ENCODE measurements at places on chromosomes 4 and X.

GRCh38 chr4:55742655-55743202, 76.9 kb upstream of the EXOC1L start:
- no peak for DNase-seq

GRCh38 chr4:158754385-158755180, 14.2 kb upstream of the FNIP2 start:
- DNase-seq: no peak

GRCh38 chr4:24091639-24092233, 201.9 kb upstream of the PPARGC1A start:
- DNase-seq: no peak

- no peak for DNase-seq
Observed at GRCh38 chrX:110156167-110156754, 153.3 kb downstream of the TMEM164 start.

DNA sequence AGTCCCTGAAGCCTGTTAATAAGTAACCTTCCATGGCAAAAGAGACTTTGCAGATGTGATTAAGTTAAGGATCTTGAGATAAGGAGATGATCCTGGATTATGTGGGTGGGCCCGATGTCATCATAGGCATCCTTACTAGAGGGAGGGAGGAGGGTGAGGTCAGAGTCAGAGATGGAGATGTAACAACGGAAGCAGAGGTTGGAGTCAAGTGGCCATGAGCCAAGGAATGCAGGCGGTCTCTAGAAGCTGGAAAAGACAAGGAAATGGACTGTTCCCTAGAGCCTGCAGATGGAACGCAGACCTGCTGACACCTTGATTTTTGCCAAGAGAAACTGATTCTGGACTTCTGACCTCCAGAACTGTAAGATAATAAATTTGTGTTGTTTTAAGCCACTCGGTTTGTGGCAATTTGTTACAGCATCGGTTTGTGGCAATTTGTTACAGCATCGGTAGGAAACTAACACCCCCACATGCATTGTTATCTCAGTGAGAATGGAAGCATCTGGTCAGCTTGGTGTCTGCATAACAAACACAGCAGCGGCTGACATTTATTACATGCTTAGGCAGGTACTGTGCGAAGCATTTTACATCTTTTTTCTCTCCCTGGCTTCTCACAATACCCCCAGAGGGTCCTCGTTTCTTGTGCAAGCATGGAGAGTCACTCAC, 55.6 kb downstream of the CLDN34 start:
- DNase-seq: no peak

- no peak for DNase-seq
Observed at GRCh38 chr4:76990288-76991080, 40.9 kb downstream of the SEPTIN11 start.

DNA sequence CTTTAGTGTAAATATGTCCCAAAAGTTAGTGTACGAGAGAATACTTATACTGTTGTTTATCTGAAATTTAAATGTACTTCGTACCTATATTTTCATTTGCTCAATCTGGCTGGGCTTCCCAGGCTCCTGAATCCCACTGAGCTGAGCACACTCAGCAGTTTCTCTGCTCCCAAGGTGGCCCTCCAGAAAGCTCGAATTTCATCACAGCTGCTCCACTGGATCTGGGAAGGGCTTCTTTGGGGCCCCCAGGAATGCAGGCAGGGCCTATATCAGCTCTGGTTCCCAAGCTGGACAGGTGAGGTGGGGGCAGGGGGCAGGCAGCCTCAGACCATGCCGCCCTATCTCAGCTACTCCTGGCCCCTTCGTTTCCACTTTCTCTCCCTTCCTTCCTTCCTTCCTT, 1.5 kb upstream of the FATE1 start:
- no peak for DNase-seq

DNA sequence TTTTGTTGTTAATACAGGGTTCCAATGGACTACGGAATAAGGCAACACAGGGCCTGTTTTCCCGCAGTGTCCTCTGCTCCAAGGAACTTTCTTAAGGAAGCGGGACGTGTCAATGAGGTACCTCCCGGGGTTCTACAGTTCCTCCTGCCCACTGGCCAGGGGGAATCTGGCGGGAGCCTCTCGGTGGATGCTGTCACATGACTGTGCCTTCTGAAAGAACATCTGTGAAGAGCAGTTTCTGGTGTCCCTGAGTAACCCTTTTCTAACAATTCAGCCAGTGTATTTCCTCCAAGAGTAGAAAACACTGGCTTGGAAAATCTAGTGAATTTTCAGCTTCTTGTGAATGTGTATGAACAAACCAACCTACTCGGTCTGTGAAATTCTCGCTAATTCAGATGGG, 32.7 kb downstream of the MFAP3L start:
- DNase-seq: no peak

All from activated naive CD4-positive, alpha-beta T cell (primary cell).